ENCODE measurements at places on chromosomes 7 and 10.
A peak's percentile ranks its signal among the peaks of the same experiment; 100 is the strongest.

DNA sequence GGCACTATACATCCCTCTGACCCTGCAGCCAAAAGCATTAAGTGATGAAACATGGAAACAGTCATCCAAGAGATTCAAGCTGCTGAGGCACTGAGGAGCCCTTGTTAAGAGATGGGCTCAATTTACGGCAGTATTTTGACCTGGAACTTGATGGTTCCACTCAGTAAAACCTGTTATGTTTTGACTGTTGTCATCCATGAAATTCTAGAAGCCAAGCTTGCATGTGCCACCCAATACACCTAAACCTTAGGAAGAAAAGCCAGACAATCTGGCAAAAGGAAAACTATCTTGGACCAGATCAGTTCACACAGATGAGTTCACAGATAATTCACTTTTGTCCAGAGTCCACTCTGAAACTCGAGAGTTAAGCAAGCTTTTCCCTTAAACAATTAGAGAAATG, 53.2 kb downstream of the ICA1 start:
- DNase-seq = no peak

- peak; percentile 63 for DNase-seq
These were observed 174.8 kb downstream of the KIAA1217 start for GRCh38 chr10:24383681-24384106.

GRCh38 chr10:109327266-109327665, 596.0 kb downstream of the XPNPEP1 start:
- DNase-seq = no peak

GRCh38 chr7:43516581-43517342, 66.1 kb upstream of the STK17A start:
- no peak for DNase-seq

- no peak for DNase-seq
These were observed 25.7 kb downstream of the GRIFIN start for GRCh38 chr7:2450198-2451107.
